ENCODE measurements at places on chromosomes 5 and 9. TPM values are rescaled to one million over a fixed set of nuclear protein-coding genes. Genes with fewer than 3 reads are reported as not detected.

- DNase-seq: no peak
These were observed 313.5 kb downstream of the CAAP1 start for GRCh38 chr9:26579056-26579455.

GRCh38 chr5:93303291-93303691 is 277.7 kb downstream of the NR2F1-AS1 start:
- DNase-seq: no peak

- DNase-seq: no peak
These were observed 53.9 kb downstream of the ZCCHC7 start for GRCh38 chr9:37174247-37174646.

- no peak for DNase-seq
These were observed 84.9 kb downstream of the TRPM3 start for GRCh38 chr9:71036501-71036900.

- DNase-seq: no peak
These were observed 10.7 kb downstream of the AGTPBP1 start for GRCh38 chr9:85730916-85731630.

DNA sequence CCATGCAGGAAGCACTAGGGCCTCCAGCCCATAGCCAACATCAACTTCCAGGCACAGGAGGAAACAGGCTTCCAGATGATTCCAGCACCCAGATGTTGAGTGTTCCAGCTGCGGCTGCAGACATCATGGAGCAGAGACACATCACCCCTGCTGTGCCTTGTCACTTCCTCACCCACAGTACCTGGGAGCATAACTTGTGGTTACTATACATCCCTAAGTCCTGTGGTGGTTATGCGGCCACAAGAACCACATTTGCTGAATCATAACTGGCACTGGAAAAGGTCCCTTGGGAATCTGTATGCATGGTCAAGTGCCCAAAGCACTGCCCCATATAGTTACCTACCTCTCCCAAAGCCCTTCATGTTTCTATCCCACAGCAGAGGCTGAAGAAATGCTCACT is 56.6 kb downstream of the WHRN start:
- no peak for DNase-seq

DNA sequence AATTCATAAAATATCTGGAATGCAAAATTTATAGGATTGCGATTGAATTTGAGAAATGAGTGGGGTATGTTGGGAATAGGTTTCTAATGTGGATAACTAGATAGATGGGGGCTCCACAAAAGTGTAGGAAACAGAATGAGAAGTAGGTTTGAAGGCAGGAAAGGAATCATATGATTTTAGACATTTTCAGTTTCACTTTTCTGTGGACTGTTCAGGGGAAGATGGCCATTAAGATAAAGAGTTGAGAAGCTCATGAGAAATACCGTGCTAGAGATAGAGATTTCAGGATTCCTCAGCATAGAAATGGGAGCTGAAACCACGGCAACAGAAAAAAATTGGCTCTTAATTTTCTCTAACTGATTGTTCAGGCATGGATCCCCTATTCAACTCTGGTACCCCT is 163.4 kb upstream of the CD180 start:
- DNase-seq: no peak

- DNase-seq: no peak
These were observed 322.8 kb downstream of the ZSWIM6 start for GRCh38 chr5:61654876-61655275.

Gene SPINK7
- total RNA-seq: not detected

Gene N4BP3
- total RNA-seq: 1.1 TPM

Measured in pancreas (tissue), 10 donors.